ENCODE measurements at places on chromosomes 12 and 14.

DNA sequence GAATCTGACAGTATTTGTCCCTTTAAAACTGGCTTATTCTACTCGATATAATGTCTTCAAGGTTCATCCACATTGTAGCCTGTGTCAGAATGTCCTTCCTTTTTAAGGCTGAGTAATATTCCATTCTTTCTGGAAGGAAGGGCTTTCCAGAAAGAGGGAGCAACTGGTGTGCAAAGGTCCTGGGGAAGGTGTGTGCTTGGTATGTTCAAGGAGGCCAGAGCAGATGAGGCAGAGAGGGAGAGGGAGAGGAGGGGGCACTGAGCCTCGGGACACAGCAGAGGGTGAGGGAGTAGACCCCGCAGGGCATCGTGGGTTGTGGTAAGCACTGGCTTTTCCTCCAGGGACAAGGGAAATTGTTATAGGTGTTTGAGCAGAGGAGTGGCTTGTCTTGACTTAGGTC, 90.9 kb upstream of the NCOR2 start:
- no peak for DNase-seq

- no peak for DNase-seq
These were observed 14.2 kb upstream of the BLTP3B start for GRCh38 chr12:100156731-100157426.

- DNase-seq = peak; percentile 83
These were observed 21.3 kb upstream of the OASL start for GRCh38 chr12:121060149-121061001.

DNA sequence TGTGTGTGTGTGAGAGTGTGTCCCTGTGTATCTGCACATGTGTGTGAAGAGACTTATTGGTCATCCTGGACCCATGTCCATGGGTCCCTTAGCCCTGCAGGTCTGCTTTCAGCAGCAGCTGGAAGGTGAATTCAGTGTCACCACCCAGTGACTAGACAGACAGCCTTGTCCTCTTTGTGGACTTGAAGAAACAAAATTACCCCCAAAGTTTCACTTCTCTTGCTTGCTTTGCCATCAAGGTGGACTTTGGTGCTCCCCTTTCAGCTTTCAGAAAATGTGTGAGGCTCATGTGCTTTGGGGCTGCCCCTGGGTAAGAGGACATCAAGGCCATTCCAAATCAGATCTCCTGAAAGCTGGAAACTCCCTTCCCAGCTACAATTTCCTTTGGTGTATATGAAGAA, 1063.8 kb downstream of the BCL11B start:
- no peak for DNase-seq

DNA sequence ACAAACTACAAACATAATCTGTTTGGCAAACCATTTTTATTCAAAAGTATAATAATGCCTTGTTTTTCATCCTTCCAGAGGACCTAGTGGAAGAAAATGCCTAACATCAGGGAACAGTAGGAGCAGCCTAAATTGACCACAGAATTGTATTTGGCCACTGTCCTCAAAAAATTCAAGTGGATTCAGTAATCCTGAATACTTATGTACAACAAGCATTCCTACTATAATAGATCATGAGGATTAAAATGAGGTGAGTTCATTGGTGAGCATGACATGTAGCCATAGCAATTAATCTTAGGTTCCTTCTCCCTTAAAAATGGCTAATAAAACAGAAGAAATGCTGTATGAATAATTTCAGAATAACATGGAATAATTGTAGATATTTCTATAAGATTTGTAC, 209.3 kb downstream of the DAD1 start:
- no peak for DNase-seq

- DNase-seq = no peak
These were observed 445.1 kb upstream of the SYT1 start for GRCh38 chr12:78419513-78419912.

DNA sequence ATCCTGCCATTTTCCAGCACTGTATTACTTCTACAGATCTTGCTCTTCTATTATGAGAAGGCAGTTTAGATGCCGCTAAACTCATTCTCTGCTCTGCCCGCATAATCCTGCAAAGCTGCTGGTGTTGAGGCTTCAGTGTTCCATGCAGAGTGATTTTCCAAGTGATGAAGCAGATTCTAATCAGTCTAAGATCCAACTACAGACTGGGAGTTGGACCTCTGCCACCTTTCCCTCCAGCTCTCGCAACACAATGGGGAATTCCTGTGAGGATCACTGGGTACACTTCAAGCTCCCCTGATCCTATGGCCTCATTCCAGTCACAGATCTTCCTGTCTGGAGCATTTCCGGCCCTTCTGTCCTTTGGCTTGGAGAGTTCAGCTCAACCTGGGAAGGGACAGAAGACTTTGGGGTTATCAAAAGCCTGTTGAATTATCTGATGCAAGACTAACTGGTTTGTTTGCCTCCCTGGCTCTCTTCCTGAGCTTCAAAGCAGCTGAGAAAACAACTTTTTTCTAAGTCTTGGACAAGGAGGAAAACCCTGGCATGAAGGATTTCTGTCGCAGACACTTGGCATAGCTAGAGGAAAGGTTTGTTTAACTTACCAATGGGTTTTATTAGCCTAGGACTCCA, 333.9 kb downstream of the ZFP36L1 start:
- DNase-seq = no peak

Data from CD4-positive, alpha-beta T cell treated with Interleukin-1 beta for 1 hour (primary cell).